ENCODE measurements at places on chromosomes 6 and 20. TPM values are rescaled to one million over a fixed set of nuclear protein-coding genes. Genes with fewer than 3 reads are reported as not detected.

- DNase-seq = peak; percentile 100
These were observed 58.6 kb upstream of the SNX9 start for GRCh38 chr6:157764178-157765068.

DNA sequence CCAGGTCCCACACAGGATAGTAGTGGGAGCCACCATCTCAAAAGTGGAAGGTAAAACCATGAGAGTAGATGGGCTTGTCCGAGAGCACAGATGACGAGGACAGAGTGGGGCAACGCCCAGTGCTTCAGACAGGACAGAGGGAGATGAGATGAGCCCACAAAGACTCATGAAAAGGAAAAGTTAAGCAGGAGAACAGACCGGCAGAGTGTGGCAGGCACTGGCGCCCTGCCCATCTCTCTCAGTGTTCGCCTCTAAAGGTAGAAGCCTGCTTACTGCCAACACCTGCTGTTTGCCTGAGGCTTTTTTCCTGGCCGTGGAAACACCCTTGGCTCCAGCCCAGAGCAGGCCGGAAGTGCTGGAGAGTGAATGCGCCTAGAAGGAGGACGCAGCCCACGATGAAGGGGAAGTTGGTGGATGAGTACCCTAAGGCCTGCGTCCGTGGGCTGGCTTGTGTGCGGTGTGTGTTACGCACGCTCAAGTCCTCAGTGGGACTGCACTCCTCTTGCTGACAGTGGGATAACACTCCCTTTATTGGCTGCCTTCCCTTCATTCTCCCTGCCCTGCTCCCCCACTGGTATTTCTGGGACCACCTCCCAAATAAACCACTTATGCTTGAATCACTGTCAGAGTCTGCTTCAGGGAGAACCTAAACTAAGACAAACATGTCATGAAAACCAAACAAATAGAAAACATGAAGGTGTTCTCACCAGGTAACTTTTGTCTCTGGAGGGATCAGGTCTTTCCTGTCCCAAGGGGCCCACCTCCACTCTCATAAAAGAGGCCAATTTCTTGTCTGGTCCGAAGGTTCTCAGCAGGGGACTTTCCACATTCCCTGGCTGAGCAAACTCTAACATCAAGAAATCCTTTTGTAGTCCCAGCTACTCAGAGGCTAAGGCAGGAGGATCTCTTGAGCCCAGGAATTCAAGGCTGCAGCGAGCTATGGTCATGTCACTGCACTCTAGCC, 9.1 kb upstream of the FOXP4 start:
- DNase-seq = no peak

DNA sequence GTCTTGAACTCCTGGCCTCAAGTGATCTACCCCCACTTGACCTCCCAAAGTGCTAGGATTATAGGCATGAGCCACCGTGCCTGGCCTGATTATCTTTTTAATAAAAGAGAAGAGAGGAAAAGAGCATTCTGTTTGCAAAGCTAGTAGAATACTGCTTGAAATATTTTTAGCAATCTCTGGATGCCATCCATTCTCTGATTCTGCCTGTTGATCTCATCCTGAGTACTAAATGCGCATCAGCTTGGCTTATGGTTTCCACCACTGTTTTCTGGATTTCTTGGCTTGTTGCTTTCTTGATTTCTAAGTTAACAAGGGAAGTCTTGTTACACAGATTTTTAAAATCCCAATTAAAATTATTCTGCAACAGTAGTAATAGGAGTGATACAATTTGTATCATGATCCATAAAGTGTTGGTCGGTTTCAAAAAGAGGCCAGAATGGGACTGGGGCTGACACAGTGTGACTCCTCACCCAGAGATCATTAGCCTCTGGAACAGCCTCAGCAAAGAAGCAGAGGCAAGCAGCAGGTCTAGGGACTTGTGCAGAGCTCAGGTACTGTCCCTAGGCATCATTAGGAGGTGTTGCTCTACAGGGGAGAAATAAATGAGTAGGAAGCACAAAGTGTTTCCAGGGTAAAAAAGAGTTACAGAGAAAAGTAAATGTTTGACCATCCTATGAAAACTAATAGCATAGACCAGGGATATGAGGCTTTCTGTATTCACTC, 17.8 kb upstream of the SLC16A10 start:
- no peak for DNase-seq

DNA sequence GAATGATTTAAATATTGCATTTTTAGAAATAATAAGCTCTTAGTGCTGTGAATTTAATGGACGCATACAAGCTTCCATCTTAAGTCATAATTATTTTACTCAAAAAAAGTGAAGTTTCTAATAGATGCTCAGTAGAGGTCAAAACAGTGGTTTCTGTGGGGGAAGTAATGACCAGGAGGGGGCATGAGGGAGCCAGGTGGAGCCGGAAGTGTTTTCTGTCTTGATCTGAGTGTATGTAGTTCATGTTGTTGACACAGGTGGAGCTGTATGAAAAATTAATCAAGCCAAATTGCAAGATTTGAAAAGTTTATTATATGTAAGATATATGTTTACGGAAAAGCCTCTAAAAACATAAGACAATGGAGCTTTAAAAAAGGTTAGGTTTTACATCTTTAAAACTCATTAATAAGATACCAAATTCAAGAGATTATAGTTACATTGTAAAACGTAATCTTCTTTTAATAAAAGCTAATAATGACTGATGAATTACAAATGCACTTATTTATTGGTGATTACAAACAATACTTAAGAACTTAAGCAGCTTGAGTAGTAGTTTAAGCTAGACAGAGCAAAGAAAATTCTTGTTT, 68.0 kb downstream of the PLAGL1 start:
- no peak for DNase-seq

DNA sequence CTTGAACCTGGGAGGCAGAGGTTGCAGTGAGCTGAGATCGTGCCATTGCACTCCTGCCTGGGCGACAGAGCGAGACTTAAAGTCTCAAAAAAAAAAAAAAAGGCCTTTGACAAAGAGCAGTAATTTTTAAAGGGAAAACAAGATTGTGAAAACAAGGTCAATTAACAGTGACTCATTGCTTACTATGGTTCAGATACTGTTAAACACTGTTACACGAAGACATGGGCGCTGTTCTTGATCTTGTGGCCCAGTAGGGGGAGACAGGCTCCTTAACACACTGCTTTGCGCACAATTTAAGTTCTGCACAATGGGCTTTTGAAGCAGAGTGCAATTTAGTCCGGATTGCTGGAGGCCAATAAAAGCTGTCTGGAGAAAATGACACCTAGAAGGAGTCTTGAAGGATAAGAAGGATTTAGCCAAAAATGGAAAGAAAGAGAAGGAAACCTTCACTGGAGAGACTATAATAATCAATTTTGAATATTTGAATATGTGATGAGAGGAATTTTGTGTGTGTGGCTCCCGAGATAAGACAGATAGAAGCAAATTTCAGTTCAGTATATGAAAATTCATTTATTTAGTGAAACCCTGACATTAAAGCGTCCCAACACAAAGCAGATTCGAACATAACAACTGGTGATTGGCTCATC, 6.0 kb upstream of the LATS1 start:
- DNase-seq = peak; percentile 35

- DNase-seq = no peak
These were observed 151.5 kb upstream of the MLIP start for GRCh38 chr6:53959717-53960116.

DNA sequence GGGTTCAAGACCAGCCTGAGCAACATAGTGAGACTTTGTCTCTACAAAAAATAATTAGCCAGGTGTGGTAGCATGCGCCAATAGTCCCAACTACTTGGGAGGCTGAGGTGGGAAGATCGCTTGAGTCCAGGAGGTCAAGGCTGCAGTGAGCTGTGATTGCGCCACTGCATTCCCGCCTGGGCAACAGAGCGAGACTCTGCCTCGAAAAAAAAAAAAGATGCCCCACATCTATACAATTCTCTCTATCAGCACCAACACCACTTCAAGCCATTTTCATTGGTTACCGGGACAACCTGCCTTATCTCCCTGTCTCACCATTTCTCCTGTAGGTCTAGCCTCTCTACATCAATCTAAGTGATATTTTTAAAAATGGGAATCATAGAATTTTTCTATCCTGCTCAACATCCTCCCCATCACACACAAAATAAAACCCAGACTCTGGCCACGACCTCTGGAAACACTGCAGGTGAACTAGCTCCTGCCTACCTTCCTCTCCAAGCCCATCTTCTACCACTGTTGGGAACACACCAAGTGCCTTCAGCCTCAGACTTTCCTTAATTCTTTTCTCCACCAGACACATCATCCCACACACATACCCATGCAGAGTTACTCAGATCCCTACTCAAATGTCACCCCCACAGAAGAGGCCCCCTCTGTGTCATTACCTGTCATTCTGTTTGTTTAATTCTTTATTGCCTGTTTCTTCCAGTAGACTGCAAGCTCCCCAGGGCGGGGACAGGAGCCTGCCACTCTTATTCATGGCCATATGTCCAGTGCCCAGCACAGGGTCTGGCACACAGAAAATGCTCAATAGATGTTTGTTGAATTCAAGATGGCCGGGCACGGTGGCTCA, 9.6 kb upstream of the PLTP start:
- DNase-seq = no peak

DNA sequence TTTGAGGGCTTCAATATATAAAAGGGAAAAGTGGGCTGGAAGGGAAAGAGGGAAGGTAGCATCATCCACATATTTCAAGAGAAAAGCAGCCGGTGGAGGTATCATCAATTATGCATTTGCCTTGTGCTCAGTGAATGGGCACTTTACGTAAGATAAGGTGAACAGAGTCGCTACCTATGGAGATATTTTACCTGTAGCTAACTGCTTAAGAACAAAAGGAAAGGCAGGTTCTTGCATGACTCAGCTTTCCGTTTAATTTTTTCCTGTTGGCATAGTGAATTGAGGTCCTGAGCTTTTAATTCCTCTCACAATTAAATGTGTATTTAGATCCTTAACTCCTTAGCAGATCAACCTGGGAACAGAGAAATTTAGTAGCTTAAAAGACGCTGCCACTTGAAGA, 25.5 kb upstream of the PLCB4 start:
- DNase-seq = no peak

- no peak for DNase-seq
These were observed 44.8 kb upstream of the CCDC167 start for GRCh38 chr6:37544530-37544929.

DNA sequence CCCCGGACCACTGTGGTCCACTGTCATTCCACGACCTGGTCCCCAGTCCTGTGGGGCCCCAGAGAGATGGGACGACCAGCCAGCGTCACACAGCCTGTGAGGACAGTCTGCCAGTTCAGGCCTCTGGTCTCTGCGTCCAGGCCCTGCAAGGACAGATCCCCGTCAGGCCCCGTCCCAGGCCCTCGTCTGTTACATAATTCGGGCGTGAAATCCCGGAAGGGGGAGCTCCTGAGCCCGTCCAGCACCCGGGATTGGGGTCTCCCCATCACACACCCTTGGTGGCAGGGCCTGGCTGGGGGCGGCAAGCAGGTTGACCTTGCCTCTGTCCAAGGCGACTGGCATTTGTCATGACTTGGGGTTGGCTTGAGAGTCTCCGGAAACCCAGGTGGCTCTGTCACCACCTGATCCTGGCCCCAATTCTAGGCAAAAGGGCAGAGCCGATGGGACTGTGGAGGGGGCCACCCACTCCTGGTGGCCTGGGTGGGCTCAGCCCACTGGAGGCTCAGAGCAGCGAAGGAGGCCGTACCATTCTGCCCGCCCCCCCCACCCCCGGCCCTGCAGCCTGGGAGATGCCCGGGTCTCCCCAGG, 73.8 kb upstream of the GATA5 start:
- no peak for DNase-seq

GRCh38 chr6:26273673-26274588, 91.1 kb upstream of the BTN3A2 start:
- DNase-seq = no peak

GRCh38 chr6:160238761-160239751, 19.6 kb downstream of the SLC22A2 start:
- DNase-seq = no peak

- no peak for DNase-seq
These were observed at the start of gene PRR3 for GRCh38 chr6:30556906-30557682. Gene PRR3, plus strand, starts transcription at chr6:30557295. Its CDS starts 50 bp downstream, at chr6:30557345.

DNA sequence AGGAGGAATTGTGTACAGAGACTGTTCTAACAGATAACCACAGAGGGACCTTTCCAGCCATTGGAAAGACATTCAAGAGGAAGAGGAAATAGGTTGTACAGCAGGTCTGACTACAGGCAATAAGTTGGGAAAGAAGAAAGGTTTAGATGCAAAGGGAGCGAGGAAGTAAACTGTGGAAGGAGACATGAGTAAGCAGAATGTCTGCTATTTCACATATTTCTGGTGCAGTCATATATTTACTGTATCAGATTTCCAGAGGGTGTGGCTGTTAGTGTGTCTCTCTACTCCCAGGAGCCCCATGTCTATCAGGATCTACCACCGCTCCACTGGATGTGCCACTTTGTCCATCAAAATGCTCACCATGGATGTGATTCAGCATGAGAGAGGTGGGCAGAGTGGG, 25.9 kb downstream of the MRS2 start:
- no peak for DNase-seq

DNA sequence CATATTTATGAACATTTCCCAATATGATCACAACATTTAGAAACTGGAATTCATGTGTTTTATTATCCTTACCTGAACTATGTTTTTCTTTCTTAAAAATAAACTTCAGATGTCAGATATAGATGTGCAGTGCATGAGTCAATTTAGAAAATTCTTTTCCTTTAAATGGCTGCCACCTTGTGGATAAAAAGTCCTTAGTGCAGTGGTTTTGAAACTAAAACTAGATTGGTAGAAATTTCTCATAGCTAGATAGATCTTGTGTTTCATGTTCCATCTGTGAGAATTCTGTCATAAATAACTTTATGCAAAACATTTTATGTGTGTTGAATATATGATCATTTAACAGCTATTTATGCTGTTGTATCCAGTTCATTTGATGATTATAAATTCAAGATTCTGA, 134.9 kb downstream of the KLHL32 start:
- no peak for DNase-seq

DNA sequence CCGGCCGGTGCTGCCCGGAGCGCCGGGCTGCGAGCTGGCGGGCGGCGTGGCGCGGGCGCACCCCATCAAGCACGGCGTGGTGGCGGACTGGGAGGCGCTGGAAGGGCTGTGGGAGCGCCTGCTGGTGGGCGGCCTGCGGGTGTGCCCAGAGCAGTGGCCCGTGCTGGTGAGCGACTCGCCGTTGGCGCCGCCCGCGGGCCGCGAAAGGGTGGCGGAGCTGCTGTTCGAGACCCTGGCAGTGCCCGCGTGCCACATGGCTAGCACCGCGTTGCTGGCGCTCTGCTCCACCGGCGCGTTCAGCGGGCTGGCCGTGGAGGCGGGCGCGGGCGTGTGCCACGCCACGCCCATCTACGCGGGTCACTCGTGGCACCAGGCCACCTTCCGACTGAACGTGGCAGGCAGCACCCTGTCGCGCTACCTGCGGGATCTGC, 517 bp downstream of the ACTL10 start:
- DNase-seq = no peak

The SASH1 gene
- total RNA-seq = 13.8 TPM

The ZNF831 gene
- not detected for total RNA-seq

The BPIFA1 gene
- total RNA-seq = not detected

The SIRPB2 gene
- total RNA-seq = not detected

The NCR2 gene
- not detected for total RNA-seq

The NKAIN4 gene
- 65.4 TPM for total RNA-seq

Measured in kidney epithelial cell (primary cell).